ENCODE measurements at places on chromosomes 12 and 14.

GRCh38 chr12:5379749-5380496 is 52.0 kb upstream of the NTF3 start:
- DNase-seq: no peak

- DNase-seq: no peak
Observed at GRCh38 chr14:104388011-104388521, 191.5 kb upstream of the C14orf180 start.

- no peak for DNase-seq
Observed at GRCh38 chr14:50410921-50411320, 14.2 kb upstream of the CDKL1 start.

DNA sequence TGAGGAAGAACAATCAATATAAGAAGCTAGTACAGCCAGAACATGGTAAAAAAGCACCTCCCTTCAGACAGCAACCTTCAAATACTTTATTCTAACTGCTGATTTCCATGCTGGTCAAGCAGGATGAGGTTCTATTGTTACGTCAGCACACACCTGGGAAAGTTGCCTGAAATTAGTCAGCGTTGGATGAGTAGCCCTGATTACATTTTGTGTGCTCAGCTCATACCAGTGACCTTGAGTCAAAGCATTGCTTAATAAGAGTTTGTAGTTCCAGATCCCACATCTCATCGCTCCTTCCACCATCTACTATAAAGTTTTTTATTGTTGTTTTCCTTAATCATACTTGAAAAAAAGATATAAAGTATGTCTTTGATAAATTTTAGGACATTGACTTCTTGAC is 361.5 kb downstream of the EGLN3 start:
- no peak for DNase-seq

GRCh38 chr12:22037947-22038346 is 8.1 kb upstream of the CMAS start:
- no peak for DNase-seq

DNA sequence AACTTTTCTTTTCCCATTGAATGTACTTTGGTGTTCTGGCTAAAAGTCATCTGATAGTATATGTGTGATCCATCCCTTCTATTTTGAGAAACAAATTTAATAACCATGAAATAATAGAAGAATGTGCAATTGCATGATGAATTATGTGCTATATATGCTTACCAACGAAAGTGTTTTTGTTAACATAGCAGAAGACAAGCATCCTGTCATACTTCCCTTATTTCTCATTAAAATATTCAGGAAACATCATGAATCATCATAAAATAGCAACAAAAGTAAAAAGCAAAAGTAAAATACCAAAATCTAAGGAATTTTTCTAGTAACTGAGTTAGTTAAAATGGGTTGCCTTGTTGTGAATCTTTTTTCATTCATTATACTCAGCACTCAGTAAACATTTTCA is 409.0 kb upstream of the PDE3A start:
- no peak for DNase-seq

GRCh38 chr12:71999795-72000194 is 61.1 kb downstream of the TPH2 start:
- no peak for DNase-seq

DNA sequence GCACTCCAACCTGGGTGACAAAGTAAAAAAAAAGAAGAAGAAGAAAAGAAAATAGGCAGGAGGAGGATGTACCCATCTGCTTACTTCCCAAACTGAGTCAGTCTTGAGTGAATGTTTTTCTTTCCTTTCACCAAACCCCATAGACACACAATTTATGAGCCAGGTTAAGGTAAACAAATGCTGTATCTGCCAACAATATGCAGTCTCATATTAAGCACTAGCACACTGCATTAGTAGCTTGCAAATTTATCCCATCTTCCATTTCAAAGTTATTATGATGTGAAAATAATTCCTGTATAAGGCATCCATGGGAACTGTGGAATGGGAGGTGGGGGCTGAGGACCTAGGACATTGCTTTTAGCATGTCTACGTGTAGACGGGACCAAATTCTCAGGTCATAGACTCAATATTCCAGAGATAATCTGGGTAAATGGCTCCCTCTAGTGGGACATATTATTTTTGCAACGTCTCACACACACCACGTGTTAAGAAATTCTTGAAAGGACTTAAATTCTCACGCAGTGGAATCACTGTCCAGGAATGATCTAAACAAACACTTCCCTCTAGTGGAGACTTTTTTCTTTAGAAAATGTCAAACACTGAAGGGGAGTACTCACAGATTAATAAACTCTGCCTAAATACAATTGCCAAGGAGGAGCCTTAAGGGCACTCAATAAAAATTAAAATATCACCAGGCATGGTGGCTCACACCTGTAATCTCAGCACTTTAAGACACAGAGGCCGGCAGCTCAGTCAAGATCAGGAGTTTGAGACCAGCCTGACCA is 17.1 kb upstream of the OR10P1 start:
- peak; percentile 24 for DNase-seq

DNA sequence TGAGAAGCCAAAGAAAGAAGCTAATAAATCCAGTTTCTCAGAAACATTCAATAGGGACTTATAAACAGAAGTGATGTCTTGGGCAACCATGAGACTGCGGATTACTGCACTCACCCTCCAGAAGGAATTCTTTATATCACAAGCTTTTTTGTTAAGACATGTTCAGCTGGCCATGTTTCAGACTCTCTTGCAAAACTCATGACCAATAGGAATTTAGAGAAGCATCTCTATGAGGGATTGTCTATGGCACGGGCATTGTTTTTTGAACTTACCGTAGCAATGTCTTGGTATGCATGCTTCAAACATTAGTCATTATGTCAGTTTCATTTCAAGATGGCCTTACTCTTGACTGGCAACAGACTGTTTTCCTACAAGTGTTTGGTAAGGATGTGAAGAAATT is 15.5 kb upstream of the ZNF268 start:
- no peak for DNase-seq

- DNase-seq: no peak
Observed at GRCh38 chr14:44785096-44785495, 176.7 kb downstream of the KLHL28 start.

GRCh38 chr12:49824895-49825294 is 3.3 kb downstream of the NCKAP5L start:
- no peak for DNase-seq

- DNase-seq: no peak
Observed at GRCh38 chr12:82600379-82600778, 86.3 kb upstream of the TMTC2 start.

- no peak for DNase-seq
Observed at GRCh38 chr12:88625356-88625755, 45.1 kb upstream of the KITLG start.

DNA sequence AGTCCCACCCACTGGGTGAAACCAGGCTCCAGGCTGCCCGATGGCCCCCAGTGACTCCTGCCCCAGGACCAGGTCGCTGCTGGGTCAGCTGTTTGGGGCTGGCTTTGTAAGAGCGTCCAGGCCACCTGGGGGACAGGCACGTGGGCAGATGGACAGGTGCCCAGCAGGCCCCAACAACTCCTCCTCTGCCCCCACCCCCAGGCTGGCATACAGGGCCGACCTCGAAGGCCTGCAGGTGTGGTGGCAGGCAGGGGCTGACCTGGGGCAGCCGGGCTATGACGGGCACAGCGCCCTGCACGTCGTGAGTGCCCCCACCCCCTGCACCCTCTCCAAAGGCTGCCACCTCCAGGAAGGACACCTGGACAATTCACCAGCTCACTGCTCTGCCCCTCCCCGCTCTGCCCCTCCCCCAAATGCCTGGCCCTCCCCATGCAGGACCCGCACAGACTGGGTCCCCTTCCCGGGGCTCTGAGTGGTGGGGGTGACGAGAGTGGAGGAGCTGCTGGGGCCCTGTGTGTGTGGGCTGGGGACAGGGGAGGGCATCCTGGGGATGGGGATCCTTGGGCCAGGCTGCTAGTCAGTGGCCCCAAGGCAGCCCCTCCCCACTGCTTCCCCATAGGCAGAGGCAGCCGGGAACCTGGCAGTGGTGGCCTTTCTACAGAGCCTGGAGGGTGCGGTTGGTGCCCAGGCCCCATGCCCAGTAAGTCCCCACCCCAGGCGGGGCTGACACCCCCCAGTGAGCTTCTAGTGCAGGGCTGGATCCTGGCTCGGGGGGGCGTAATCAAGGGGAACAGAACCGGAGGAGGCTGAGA is 26.0 kb downstream of the ASPG start:
- no peak for DNase-seq

DNA sequence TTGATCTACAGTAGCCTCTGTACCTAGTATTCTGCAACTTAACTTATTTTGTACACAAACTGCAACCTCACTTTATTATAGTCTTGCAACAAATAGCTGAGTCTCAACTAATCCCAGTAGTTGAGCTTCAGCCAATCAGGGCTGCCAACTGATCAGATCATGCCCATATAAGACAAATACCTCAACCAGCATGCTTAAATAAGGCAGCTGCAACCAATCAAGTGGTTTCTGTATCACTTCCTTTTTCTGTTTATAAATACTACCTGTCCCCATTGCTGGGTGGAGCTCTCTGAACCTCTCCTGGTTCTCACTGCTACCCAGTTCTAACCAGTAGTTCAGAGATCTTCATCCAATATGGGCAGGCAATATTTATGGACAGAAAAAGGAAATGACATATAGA is 248.5 kb upstream of the FBXO33 start:
- DNase-seq: no peak

GRCh38 chr12:121595520-121595919 is 14.7 kb upstream of the KDM2B start:
- DNase-seq: no peak

- no peak for DNase-seq
Observed at GRCh38 chr12:124286971-124287370, 7.9 kb upstream of the RFLNA start.

- no peak for DNase-seq
Observed at GRCh38 chr12:120979220-120979861, 998 bp downstream of the HNF1A start.

GRCh38 chr12:560691-561390 is 101.1 kb downstream of the B4GALNT3 start:
- DNase-seq: no peak

DNA sequence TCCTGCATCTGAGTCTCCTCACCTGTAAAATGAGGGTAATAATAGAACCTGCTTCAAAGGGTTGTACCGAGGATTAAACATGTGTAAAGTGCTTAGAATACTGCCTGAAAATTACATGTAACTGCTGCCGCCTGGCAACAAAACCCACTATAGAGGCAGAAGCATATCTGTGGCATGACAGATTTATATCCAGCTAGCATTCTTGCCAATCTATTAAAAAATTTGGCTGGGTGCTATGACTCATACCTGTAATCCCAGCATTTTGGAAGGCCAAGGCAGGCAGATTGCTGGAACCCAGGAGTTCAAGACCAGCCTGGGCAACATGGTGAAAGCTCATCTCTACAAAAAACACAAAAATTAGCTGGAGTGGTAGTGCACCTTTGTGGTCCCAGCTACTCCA is 16.4 kb upstream of the KSR2 start:
- DNase-seq: no peak

DNA sequence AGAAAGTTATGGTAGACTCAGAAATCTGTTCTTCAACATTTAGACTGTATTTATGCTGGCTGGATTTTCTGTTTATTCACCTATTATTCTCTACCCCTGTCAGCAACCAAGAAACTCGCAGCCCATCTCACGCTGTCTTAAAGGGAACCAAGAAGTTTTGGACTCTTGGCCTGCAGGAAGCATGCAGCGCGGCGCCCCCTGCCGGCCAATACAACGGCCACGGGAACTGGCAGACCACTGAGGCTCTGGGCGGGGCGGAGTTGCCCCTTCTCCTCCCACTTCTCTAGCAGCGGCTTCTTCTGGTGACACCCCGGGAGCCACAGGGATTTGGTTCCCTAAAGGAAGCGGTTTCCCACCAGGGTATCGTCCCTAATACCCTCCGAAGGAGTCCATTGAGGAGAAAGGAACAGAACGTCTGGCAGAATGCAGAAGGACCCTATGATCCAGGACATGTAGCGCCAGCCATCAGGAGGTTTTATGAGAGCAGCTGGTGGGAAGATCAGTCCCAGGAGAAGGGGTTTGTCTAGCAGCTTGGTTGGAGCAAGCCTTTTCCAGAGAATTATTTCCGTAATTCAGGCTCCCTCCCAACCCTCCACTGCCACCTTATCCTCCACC is 21.0 kb upstream of the RNASE2 start:
- DNase-seq: no peak

GRCh38 chr12:108187831-108188230 is 58.7 kb downstream of the WSCD2 start:
- no peak for DNase-seq

- DNase-seq: no peak
Observed at GRCh38 chr12:1890119-1890703, 28.2 kb downstream of the CACNA2D4 start.

DNA sequence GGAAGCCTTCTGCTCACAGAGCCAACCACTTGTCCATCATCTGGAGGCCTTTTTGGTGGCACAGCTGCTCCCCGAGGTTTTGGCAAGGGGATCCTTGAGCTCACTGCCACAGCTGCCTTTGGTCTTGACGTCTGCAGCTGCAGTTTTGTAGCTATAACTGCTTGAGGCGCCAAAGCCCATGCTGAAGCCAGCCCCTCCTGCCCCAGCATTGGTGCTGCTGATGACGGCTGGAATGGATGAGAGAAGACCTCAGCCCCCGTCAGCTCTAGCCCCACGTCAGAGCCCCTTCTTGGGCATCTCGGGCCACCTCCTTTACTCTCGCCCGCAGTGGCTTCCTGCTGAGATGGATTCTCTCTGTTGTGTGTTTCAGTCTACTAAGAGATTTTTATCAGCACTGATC is 12.3 kb upstream of the KRT74 start:
- DNase-seq: peak; percentile 57

- no peak for DNase-seq
Observed at GRCh38 chr14:32650030-32650429, 288.6 kb upstream of the NPAS3 start.

DNA sequence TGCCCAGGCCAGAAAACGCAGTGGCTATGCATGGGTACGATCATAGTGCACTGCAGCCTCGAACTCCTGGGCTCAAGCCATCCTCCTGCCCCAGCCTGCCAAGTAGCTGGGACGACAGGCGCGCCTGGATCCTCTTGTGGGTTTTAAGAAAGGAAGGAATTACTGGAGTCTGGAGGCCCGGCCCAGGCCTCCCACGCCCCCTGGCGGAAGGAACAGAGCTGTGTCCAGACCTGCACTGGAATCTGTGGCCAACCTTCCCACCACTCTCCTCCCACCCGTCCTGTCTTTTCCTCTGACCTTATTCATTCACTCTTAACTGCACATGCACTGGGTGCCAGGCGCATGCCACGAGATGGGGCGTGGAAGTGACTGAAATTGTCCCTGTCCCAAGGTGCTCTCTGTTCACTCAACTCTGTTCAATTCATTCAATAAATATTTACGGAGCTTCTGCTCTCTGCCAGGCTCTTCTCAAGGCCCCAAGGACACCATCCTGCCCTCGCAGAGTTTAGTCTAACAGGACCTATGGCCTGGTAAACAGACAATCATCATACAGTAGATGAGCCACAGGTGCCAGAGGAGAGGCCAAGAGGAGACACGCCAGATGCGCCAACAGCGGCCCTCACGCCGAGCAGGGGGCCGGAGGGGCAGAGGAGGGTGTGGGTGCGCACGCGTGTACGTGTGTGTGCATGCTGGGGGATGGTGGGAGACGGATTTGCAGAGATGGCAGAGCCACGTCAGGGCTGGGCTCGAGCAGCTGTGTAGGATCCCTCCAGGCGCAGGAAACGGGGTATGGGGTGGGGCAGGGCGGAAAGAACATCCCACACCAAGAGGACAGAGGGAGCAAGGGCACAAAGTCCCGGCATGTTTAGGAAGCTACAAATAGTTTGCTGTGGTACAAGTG is 13.7 kb upstream of the TMEM106C start:
- DNase-seq: peak; percentile 22

GRCh38 chr12:18583655-18584054 is 154.2 kb downstream of the PLCZ1 start:
- no peak for DNase-seq

GRCh38 chr12:98745578-98746391 is 100.7 kb downstream of the APAF1 start:
- no peak for DNase-seq

- DNase-seq: no peak
Observed at GRCh38 chr12:91743704-91744321, 401.8 kb downstream of the BTG1 start.
